ENCODE measurements at places on chromosomes 7 and 10.

DNA sequence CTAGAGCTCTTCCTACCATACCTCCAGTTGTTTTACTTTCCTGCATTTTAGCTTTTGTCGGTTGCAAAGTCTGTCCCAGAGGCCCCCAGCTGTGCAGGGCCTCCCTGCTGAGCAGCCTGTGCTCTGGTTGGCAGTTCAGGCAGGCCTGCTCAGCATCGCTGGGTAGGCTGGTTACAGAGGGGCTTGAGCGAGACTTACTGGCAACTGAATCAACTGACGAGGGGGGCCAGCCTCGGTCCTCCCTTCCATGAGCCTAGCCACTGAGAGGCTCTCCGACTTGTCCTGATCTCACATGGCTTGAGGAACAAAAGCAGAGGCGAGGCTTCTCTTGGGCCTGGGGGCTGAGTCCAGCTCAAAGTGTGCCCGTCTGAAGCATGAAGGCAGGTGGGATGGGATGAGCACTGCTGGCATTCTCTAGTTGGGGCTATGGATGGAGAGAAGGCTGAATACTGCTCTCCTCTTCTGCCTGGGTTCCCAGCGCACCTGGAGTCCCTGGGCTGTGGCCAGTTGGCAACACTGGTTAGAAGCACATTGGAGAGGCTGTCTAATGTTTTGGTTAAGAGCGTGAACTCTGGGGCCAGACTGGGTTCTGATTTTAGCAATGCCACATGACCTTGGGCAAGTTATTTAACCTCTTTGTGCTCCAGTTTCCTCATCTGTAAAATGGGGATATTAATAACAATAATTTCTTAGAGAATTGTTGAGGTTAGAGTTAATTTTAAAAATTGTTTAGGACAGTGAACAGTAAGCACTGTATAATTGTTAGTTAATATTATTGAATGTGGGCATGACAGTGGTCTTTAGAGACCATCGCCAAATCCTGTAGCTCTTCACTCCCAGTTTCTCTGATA lies 6.9 kb upstream of the SFRP5 start:
- no peak for DNase-seq

- DNase-seq: no peak
Measured at GRCh38 chr7:139650429-139651100, 127.1 kb downstream of the CLEC2L start.

DNA sequence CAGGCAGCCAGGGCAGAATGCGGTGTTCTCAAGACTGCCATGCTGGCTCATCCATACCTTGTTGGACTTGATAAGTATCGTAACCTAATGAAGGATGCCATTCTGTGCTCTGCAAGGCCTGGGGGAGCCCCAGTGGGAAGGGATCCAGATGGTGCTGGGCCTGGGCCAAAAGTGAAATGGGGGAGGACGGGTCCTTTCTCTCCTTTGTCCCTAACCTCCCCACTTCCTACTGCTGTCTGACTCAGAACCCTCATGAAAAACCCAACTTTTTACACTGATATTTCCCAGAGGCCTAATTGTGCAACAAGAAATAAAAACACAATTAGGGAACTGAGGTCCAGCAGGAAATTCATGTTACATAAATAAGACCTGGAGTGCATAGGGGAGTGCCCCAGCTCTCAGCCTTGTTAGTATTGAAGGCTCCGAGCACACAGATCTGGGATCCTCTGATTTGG lies 193.7 kb upstream of the SVIL start:
- no peak for DNase-seq

DNA sequence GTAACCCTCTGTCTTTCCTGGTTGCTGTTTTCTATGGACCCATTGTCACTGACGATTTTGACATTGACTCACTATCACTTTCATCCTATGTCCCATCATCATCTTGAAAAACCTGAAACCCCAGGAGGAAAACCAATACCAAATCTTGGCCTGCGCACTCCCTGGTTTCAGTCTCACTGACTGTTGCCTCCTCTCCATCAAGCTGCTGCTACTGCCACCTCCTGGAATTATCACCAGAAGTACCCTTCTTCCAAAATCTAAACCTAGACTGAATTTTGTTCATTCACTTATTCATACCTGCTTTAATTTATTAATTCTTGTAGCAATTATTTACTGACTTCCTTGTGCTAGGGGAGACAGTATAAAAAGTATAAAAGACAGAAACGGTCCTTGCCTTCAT lies 44.5 kb upstream of the ACBD5 start:
- peak; percentile 37 for DNase-seq

GRCh38 chr7:17009007-17009719 lies 127.4 kb upstream of the AGR3 start:
- no peak for DNase-seq

GRCh38 chr10:11604865-11605650 lies 6.4 kb downstream of the USP6NL start:
- DNase-seq: no peak

- DNase-seq: no peak
Measured at GRCh38 chr10:92274071-92274470, 16.8 kb downstream of the CPEB3 start.

GRCh38 chr7:132270517-132270916 lies 305.8 kb downstream of the PLXNA4 start:
- no peak for DNase-seq

- DNase-seq: no peak
Measured at GRCh38 chr10:23280419-23281043, 64.1 kb downstream of the C10orf67 start.

GRCh38 chr10:70352401-70353097 lies 29.9 kb downstream of the LRRC20 start:
- no peak for DNase-seq

Data from stimulated activated CD4-positive, alpha-beta T cell treated with anti-CD3 and anti-CD28 coated beads, TNF-alpha, amount 100 ng/mL, for 48 hours (primary cell).